NB4 (cell line): ENCODE measurements at places on chromosomes 4 and X.

GRCh38 chrX:38175139-38175538, 45.5 kb downstream of the SRPX start:
- DNase-seq: peak; percentile 43

- no peak for DNase-seq
Measured at GRCh38 chr4:32061916-32062315, 1341.7 kb downstream of the PCDH7 start.

- DNase-seq: peak; percentile 63
Measured at GRCh38 chr4:67204441-67204840, 340.9 kb downstream of the CENPC start.

DNA sequence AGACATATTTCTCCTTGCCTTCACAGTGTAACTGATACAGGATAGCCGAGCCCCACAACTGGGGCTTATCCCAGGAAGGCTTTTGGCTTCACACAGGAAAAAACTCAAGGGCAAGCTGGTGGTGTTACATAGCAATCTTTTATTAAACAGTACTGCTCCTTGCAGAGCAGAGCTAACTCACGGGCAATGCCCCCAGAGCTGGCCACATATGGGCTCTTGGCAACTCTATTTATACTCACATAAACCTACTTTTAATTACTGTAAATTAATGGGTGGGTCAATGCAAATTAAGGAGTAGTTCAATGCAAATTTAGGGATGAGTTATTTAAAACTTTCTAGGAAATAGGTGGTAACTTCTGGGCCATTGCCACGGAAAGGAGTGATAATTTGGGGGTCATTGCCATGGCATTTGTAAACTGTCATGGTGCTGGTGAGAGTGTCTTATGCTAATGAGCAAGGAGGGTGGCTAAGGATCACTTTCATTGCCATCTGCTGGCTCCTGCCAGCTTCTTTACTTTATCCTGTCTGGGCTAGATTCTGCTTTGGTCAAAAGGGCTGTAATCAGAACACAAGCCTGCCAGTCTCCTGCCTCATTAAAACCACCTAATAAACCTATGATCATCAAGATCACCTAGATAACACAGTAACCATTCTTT, 288.8 kb downstream of the CENPC start:
- DNase-seq: no peak

DNA sequence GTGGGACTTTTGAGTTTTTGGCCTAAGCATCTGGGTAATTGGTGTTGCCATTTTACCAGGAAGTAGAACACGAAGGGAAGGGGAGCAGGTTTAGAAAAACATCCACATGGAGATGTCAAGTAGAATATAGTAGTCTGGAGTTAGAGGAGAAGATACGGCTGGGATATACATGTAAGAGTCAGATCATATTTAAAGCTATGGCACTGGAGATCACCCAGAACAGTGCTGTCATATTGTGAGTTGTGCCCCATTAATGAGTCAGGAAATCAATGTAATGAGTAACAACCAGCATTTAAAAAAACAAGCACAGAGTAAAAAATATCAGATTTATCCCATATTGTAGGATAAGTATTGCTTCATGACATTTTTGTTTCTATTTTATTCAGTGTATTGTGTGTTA, 4.2 kb downstream of the GSTCD start:
- DNase-seq: no peak

- no peak for DNase-seq
Measured at GRCh38 chr4:159038536-159038935, 64.3 kb upstream of the RAPGEF2 start.

DNA sequence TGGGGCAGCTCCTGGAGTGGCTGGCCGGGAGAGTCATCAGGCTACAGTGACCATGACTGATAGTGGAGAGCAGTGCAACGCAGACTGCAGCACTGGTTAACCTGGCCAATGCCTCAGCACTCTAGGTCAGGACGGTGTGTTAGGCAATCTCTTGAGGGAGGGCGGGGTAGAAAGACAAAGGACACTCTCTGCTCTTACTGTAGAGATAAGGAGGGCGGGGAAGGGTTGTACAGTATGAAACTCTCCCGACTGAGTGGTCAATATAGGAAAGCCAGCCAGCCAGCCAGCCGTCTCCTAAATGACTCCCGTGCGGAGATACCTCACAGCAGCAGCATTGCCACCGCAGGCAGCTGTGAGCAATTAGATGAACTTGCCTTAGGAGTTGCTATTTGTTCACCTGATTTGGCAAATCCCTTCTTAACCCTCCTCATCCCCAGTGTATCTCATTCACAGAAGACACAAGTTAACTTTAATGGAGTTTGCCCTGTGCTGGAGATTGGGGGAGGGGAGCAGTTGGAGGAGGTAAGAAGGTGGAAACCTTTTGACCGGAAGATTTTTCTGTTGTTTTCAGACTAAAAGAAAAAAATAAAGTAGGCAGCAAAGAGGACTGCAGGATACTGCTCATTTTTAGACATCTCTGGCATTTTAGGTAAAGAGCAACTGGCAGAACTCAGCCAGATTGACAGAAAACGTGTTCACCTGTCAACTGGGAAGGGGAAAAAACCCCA, 330.5 kb downstream of the HNRNPD start:
- peak; percentile 2 for DNase-seq

DNA sequence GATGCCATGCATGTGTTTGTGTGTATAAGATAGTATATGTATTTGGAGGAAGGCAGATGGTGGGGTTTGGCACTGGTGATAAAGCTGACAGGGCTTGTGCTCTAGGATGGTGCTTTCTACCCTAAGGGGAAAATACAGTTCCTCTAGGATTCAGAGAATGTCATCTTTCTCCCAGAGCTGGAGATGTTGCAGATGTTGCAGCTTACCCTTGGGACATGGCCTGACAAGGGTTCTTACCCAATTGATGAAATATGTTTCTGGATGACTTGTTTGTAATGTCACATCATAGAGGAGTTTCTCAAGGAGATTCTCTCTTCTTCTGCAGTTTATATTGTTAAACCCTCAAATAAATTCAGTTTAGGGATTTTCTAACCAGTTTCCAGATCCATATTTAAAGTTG, 52.5 kb upstream of the PITX2 start:
- no peak for DNase-seq

DNA sequence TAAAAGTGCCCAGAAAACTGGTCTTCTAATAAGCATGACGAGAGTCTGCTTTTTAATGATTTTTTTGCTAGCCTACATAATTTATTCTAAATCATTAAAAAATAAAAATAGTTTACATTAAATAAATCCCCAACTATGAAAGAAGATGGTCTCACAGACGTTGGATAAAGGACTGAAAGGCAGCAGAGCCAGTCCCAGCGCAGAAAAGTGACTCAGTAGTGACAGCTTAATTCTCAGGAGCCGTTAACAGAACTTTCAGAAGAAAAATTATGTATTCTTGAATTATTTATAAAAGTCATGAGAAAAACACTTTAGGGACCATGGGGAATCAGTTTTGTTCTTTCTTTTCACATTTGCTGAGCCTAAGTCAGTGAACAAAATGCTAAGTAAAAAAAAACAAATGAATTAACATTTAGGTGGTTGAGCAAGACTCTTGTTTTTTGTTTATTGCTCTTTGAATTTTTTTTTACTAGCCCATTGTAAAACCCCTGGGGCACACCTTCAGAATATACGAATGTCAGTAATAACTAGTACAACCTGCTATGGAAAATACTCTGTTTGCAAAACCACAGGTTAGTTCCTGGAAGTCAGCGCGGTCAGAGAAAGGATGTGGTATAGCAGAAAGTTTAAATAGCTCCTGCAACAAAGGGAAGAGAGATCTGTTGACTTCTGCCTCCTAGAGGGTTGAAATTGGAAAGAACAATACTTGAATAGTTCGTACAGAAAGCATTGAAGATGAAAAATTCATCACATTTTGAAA, 50.4 kb upstream of the CCDC160 start:
- DNase-seq: peak; percentile 60

GRCh38 chr4:124952601-124953000, 240.1 kb upstream of the ANKRD50 start:
- DNase-seq: no peak

- DNase-seq: no peak
Measured at GRCh38 chrX:130669233-130669632, 233.8 kb downstream of the ENOX2 start.

DNA sequence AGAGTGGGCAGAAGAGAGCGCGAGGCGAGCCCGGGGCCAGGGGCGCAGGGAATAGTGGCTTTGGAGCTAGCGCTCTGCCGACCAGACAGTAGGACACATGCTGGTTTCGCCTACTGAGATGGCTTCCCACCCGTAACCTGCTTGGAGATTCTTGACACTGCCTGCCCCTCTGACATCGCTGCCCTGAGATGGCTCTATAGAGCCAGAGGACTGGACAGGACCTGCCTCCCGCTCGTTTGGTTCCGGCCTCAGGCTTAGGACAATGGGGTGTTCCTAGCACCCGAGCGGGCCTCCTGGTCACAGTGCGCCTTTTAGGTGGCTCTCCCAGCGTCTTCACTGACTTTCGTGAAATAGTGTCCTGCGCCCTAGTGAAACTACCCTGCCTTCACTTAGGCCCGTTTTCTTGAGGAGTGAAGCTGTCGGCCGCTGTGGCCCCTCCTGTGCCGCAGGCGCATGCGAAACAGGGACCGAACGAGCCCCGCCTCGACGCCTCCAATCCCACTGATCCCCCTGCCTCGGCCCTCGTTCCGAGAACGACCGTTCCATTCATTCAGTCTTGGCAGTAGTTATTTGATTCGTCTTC, 608 bp downstream of the TAF1 start:
- peak; percentile 60 for DNase-seq

DNA sequence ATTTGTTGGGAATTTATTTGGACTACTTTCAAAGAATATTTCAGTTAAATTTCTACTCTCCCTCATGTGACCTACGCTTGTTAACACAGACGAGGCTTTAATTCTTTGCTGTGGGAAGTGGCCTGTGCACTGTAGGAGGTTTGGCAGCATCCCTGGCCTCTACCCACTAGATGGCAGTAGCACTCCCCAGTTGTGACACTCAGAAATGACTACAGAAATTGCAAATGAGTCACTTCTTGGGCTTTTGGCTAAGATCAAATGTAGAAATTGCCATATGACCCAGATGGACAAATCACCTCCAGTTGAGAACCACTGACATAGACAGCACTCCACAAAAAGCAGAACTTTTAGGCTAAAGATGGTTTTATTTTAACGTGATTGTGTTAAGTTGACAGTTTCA, 22.1 kb downstream of the PIR start:
- DNase-seq: peak; percentile 65

DNA sequence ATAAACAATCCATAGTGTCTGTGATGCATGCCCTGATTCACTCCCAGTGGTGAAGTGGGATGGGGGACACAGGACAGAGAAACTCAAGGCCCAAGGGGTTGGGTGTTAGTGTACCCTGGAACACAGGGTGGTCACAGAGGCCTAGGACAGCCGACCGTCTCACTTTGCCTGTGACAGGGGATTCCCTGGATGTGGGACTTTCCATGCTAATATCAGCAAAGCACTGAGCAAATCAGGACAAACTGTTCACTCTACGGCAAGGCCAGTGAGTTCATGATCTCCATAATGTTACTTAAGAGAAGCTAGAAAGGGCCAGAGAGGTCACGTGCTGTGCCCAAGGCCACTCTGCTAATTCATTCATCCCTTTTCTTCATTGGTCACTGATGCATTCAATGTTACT, 158.7 kb upstream of the RBPJ start:
- no peak for DNase-seq

DNA sequence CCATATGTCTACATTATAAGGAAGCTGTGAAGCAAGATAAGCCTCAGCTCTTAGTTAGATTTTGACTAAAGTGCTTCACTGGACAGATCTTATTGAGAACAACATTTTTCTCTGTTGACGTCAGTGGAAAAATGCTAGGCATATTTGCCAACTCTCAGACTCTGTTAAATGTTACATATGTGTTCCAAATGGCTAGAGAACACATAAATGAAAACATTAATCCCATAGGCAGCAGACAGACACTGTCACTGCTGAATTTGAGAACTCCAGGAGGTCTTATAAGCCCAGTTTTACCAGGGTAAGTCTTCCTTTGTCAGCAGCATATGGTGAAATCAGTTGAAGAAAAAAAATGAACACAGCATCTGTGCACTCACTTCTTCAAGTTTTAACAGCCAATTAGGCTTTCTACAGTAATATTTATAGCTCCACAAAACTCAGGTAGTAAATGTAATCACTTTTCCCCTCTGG, 186.9 kb downstream of the CAMK2D start:
- no peak for DNase-seq

DNA sequence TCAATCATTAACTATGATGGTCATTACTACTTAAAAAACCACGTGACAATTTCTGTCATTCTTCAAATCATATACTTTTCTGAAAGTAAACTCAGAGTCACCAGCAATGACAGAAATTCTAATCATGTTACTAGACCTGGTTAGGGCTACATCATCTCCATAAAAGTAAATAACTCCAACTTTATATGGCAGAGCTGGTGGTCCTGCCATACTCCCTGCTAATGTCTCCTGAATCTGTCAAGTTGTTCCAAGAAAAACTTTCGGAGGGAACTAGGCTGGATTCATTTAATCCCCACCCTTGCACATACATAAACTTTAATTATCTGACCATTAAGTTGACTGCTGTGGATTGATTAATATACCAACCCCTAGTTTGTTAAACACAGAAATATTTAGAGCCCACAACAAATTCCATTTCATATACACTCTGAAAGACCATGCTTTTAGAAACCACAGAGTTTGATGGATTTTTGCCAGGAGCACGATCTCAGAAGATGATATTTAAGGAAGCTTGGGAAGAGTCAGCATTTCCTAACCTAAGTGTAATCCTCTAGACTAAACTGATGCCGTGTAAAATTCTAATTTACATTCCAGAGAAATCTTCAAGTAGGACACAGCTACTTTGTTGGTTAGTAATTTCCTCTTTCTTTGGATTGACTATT, 577.0 kb downstream of the FAT4 start:
- DNase-seq: no peak

GRCh38 chr4:67366311-67366861, 178.9 kb downstream of the CENPC start:
- DNase-seq: no peak

DNA sequence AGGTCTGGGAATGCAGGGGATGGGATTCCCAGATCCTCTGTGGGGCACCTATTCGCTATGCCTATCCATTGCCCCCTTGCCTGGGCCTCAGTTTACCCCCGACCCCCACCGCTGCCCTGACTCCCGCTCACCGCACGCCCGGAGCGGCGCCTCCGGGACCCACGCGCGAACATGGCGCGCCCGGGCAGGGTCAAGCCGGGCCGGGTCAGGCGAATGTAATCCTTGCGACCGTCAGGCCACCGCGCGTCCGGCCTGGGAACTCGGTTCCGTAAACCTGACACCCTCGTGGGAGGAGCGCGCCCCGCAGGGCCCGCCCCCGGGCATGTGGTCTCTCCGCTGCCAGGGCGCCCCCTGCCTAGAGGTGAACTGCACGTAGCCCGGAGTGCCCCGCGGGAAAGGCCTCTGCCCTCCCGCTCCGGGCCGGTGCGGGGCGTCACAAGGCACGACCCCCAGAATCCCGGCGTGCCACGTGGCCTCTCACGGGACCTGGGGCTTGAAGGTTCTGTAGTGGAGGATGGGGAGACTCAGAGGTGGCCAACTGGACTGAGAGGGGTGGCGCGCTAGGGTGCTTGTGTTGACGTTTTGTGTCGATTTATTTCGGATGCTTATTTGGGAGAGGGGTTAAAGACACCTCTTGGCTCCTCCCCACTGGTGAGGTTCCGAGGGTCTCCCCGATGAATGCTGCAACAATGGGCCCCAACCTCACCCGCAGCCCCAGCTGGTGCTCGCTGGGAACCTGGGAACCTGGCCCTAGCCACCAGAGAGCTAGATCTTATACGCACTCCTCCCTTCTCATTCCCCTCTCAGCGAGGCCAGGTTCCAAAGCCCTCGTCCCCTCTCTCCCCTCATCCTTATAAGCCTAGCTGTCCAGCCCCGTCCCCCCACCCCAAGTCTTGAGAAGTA, at the start of gene PRICKLE3:
PRICKLE3 (minus strand) TSS at position 249 of the 903 bp plus-strand sequence; CDS start at position 173, 76 bp downstream.
- peak; percentile 85 for DNase-seq

- DNase-seq: no peak
Measured at GRCh38 chr4:125590158-125590557, 275.4 kb downstream of the FAT4 start.
